ENCODE measurements at places on chromosomes 16 and 17. TPM values are rescaled to one million over a fixed set of nuclear protein-coding genes. Genes with fewer than 3 reads are reported as not detected.

Gene ACSM5
- total RNA-seq = not detected

Gene CCL16
- not detected for total RNA-seq

Gene B4GALNT2
- 0.98 TPM for total RNA-seq

Gene DCUN1D3
- total RNA-seq = 15.3 TPM

Gene BTBD17
- total RNA-seq = 310 TPM

Gene SHPK
- 35.5 TPM for total RNA-seq

Gene TBC1D28
- total RNA-seq = 0.44 TPM

Gene KRTAP4-9
- total RNA-seq = not detected

Gene TMEM220
- total RNA-seq = 1.6 TPM

DNA sequence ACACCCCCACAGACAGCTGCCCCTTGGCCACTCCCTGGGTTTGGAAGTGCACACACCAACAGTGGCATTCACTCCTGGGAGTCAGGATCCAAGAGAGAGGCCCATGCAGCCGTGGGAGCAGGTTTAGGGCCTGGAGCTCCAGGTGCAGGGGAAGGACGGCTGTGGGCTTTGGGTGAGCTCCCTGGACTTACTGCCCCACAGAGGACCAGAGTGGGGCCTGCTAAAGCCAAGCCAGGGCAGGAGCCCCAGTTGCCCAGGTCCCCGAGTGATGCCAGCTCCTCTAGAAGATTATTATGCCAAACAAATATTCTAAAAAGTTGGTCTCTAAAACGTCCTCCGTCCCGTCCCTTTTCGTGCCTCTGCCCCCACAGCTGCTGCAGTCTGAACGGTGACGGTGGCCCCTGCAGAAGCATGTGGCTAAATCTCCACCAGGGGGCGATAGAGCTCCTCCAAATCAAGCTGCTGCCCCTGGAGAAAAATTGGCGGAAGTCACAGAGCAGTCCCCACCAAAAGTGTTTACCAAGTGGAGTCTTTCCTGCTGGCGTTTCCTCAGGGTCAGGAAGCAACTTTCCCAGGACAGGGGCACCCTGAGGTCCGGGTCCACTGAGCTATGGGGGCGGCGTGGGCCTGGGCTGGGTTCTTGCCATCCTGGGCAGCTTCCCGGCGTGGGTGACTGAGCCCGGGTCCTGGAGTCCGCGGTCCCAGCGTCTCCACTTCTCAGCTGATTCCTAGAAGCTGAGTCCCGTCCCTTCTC is 4.2 kb downstream of the ARMC7 start:
- peak; percentile 84 for DNase-seq
- H3K27me3 ChIP-seq = peaks cover 2% of the 10 kb centered on the region
- no peak overlapping the region for H3K27ac ChIP-seq
- H3K4me3 ChIP-seq = peak overlapping the region; percentile 7
- H3K36me3 ChIP-seq = no peaks in the 10 kb centered on the region

DNA sequence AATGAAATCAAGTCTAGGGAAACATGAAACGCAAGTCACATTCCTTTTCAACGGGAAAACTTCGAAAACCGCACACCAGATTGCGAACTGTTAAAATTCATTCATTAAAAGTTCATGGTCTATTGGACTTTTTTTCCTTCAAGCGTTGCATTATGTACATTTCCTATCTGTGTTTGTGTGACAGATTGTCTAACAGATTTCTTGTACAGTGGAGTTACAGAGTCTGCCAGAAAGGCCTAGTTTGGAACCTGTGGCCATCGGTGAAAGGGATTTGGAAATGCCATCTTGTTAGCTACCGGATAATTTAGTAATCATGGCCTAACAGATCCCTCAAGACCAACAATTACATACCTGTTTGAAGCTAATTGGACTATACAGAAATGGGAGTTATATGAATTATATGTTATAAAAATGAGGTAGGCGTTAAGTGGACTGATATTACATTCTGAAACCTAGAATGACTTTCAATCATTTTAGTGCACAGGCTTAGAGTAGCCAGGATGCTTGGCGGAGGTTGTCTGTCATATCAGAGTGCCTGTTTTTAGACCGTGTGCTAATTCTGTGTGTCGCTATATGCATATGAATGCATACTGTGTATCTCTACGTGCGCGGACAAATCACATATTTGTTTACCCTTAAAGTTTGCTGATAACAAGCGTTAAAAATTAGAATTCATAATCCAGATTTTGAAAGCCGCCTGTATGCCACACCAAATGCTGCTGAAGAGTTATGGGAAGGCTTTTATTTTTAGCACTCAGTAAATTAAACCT is 885.4 kb upstream of the RBFOX1 start:
- DNase-seq = no peak
- no peaks in the 10 kb centered on the region for H3K36me3 ChIP-seq

DNA sequence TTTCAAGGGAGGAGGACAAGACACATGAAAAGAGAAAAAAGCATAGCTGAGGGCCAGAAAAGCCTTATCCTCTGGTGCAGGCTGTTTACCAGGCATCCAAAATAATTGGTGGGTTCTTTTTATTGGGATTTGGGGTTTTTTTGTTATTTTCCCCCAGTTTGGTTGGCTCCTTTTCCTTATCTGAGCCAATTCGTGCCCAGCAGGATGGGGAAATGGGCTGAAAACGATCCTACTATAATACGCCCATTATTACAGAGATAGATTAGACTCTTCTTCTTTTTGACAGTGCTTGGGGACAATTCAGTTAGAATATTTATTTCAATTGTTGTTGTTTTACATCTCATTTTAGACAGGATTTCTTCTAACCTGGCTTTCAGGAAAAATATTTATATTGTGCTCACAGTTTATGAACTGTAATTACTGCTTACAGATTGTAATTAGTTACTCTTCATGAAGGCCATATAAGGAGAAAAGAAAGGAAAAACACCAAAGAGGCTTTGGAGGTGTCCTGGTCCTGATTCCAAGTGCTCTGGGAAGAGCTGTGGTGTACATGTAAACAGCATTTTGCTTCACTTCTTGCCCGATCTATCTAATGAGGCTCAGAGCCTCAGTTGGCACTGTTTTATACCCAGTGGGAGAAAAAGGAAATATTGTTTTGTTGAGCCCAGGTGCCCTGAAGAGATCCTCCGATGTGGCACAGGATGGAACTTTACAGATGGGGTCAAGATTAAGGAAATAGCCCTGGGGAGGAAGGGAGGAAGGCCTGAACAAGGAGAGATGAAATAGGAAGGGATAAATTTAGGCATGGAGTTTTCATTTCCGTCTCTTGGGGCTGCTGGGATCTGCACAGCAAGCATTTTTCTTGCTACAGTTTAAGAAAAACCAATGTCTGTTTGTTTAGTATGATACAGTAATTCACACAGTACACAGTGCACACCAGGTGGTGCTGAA is 611 bp upstream of the ANKRD40 start:
- peaks cover 14% of the 10 kb centered on the region for H3K4me1 ChIP-seq
- H3K4me3 ChIP-seq = peak overlapping the region; percentile 84
- no peak for DNase-seq
- peak overlapping the region; percentile 97 for H3K27ac ChIP-seq
- peaks cover 6% of the 10 kb centered on the region for H3K27me3 ChIP-seq

- peaks cover 5% of the 10 kb centered on the region for H3K27me3 ChIP-seq
- DNase-seq = no peak
- no peak overlapping the region for H3K27ac ChIP-seq
- H3K36me3 ChIP-seq = no peaks in the 10 kb centered on the region
These were observed 117.5 kb downstream of the ASIC2 start for GRCh38 chr17:33175562-33175961.

DNA sequence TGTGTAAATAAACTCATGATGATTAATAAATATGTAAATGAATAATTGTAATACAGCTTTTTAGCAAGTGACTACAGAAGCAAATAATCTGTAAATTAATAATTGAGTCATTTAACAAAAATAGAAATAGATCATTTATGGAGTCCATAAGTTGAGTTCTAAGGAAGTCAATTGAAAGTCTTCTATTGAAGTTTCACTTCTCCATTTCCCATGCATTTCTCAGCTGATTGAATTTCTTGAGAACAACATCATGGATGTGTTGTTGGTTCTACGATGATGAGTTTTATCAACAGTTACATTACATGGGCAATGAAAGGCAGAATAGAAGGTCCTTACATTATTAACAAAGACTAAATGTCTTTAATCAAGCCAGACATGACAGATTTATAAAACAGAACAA is 290.4 kb downstream of the MAP2K6 start:
- peaks cover 4% of the 10 kb centered on the region for H3K36me3 ChIP-seq
- no peak for DNase-seq
- no peak overlapping the region for H3K4me3 ChIP-seq
- no peaks in the 10 kb centered on the region for H3K4me1 ChIP-seq
- no peaks in the 10 kb centered on the region for H3K27me3 ChIP-seq
- no peak overlapping the region for H3K27ac ChIP-seq

- no peak for DNase-seq
- peaks cover 28% of the 10 kb centered on the region for H3K4me1 ChIP-seq
- no peak overlapping the region for H3K27ac ChIP-seq
- H3K36me3 ChIP-seq = no peaks in the 10 kb centered on the region
These were observed 18.1 kb downstream of the SLC7A5 start for GRCh38 chr16:87851141-87851587.

DNA sequence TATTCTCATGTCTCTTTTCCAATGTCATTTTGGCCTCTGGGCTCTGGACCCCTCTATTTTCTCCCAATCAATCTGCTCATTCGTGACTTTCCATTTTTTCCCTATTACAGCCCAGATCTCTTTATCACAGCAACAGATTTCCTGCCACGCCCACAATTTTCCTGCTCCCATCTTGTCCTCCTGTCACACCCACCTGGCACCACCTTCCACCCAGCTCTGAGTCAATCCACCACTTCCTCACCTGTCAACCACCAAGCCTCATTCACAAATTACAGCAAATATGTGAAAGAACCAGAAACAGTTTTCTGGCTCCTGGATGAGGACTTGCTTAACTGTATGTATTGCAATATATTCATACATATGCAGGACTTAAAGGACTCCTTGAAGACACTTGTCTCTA is 311.3 kb downstream of the GRIN2A start:
- no peak overlapping the region for H3K4me3 ChIP-seq
- no peak for DNase-seq
- H3K36me3 ChIP-seq = no peaks in the 10 kb centered on the region

DNA sequence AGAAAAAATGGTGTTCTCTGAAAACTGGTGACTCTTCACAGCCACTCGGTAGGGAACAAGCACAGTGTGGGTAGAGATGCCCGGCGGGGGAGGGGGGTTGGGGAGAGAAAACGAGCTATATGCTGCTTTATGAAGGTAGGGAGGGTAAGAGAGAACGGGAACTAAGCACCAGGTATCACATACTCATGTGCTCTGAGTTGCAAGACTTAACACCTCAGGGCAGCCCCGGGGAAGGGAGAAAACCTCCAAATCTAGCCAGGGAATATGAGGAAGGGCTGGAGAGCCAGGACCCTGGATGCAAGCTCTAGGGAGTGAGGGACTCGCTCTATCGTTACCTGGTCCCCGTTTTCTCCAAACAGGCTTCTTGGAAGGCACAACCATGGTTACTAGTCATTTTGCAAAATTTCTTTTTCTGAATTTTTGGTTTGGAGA is 35.3 kb downstream of the HIC1 start:
- H3K27ac ChIP-seq = no peak overlapping the region
- no peak for DNase-seq
- peaks cover 39% of the 10 kb centered on the region for H3K4me1 ChIP-seq
- H3K4me3 ChIP-seq = no peak overlapping the region
- no peaks in the 10 kb centered on the region for H3K36me3 ChIP-seq
- peaks cover 8% of the 10 kb centered on the region for H3K27me3 ChIP-seq

DNA sequence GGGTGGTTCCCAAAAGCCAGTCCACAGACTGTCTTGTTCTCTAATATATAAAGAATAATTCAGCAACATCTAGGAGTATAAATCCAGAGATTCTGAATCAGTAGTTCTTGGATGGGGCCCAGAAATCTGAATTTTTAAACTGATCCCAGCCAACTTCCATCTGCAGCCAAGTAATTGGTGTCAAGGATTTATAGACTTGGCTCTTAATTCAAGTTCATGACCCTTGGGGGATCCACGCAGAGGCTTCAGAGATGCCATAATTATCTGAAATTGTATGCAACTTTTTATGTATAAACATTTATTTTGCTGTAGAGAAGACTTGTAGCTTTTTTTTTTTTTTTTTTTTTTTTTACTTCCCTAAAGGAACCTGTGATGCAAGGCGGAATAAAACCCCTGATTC is 60.6 kb downstream of the HLF start:
- H3K27me3 ChIP-seq = no peaks in the 10 kb centered on the region
- no peaks in the 10 kb centered on the region for H3K4me1 ChIP-seq
- H3K27ac ChIP-seq = no peak overlapping the region

- no peaks in the 10 kb centered on the region for H3K4me1 ChIP-seq
- H3K4me3 ChIP-seq = no peak overlapping the region
- H3K27me3 ChIP-seq = no peaks in the 10 kb centered on the region
- H3K27ac ChIP-seq = no peak overlapping the region
These were observed 119.2 kb downstream of the PCTP start for GRCh38 chr17:55870044-55870443.

DNA sequence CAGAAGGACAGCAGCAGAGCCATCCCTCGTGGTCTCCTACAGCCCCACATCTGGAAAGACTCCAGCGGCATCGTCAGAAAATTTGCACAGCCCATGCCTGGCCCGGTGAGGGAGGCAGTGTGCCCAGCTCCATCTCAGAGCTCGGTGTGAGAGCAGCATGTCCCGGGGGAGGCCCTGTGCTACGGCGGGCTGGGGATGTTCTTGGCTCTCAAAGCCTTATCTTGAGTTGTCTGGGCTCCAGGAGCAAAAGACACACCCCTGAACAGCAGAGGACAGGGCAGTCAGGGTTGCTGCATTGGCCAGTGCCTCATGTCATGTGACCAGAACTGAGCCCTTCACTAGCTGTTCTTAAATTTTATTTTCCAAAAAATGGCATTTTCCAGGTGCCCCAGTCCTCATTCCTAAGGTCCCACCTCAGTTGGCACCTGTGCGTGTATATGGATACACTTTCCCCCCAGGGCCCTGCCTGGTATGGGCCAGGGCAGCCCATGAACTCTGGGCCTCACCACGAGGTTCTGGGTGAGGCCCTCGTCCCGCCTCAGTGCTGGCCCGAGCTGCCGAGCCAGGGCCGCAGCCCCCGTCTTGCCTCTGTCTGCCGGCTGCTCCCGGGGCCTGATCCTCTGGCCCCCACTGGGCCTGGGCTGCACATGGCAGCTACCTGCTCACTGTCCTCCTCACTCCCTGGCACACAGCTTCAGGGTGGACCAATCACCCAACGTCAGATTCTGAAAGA is 3.0 kb downstream of the NUDT16L1 start:
- peaks cover 1% of the 10 kb centered on the region for H3K4me1 ChIP-seq
- H3K36me3 ChIP-seq = peaks cover 7% of the 10 kb centered on the region
- no peak overlapping the region for H3K4me3 ChIP-seq
- DNase-seq = no peak
- no peak overlapping the region for H3K27ac ChIP-seq

GRCh38 chr17:7022781-7023571 is at the start of gene BCL6B:
BCL6B (plus strand) TSS chr17:7023050; CDS start chr17:7023672, 622 bp downstream.
- no peaks in the 10 kb centered on the region for H3K4me1 ChIP-seq
- peak within 1 kb of the TSS; percentile 60 for H3K4me3 ChIP-seq
- H3K27me3 ChIP-seq = peaks cover 13% of the 10 kb centered on the region
- H3K36me3 ChIP-seq = no peaks in the 10 kb centered on the region
- H3K27ac ChIP-seq = no peak within 1 kb of the TSS

DNA sequence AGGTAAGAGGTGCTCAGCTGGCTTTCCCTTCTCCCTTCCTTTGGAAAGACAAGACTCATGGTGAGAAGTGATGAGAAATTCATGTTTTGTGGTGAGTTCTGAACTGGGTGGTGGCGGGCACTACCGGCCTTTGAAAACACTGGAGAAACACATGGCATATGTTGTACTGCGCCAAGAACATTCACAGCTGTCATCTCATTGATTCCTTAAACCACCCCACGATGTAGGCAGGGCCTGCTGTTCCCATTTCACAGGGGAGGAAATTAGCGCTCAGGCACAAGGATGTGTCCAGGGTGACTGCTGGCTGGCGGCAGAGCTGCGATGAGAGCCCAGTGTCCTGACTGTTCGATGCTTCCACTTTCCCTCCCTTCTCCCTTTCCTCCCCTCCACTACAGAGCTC is 1.6 kb upstream of the DOC2B start:
- H3K27me3 ChIP-seq = peaks cover 12% of the 10 kb centered on the region
- H3K4me3 ChIP-seq = peak overlapping the region; percentile 74
- DNase-seq = no peak
- H3K27ac ChIP-seq = peak overlapping the region; percentile 90
- peaks cover 23% of the 10 kb centered on the region for H3K4me1 ChIP-seq

Measured in glutamatergic neuron (in vitro differentiated cells).